ENCODE measurements at places on chromosomes 16 and 17.

GRCh38 chr17:69516911-69517310 is 102.4 kb downstream of the MAP2K6 start:
- DNase-seq = no peak

- DNase-seq = no peak
Observed at GRCh38 chr17:77973953-77974352, 15.4 kb downstream of the TNRC6C start.

- DNase-seq = no peak
Observed at GRCh38 chr16:10940501-10941079, 1.7 kb downstream of the DEXI start.

- no peak for DNase-seq
Observed at GRCh38 chr16:82995924-82996441, 369.2 kb downstream of the CDH13 start.

DNA sequence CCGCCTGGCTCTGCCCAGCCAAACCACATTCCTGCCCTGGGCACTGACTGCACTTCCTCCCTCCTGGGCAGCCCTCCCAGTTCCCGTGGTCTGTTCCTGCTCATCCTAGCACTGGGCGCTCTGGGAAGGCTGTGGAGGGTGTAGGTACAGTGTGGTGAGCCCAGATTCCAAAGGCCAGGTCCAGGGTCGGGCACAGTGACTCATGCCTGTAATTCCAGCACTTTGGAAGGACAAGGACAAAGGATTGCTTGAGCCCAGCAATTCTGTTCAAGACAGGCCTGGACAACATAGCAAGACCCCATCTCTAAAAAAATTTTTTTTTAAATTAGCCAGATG is 30.6 kb downstream of the C16orf74 start:
- DNase-seq = no peak

GRCh38 chr17:79075446-79075750 is 774 bp downstream of the ENGASE start:
- no peak for DNase-seq

DNA sequence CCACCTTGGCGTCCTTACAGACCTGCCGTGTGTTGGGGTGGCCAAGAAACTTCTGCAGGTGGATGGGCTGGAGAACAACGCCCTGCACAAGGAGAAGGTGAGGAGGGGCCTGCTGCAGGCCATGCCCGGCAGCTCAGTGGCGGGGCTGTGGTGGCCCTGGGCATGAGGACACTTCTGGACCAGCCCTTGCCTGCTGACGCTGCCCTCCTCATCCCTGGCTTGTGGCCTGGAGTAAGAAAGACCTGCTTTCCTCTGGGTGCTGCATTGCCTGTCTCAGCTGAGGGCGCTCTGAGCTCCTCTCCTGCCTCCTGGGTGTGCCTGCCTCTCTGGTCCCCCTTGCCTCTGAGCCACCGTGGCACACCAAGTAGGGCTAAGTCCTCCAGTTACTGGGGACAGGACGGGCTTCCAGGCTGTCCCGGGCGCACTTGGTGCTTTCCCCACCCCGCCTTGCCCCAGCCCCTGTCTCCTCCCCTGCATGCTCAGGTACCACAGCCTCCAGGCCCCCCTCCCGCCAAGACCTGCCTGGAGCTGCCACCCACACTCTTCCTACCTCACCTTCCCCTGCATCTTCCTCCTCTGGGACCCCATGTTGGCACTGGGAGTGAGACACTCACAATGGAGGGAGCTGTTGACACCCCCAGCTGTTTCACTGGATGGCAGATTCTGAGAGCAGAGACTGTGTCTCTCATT is 8.7 kb downstream of the ENDOV start:
- no peak for DNase-seq

- no peak for DNase-seq
Observed at GRCh38 chr17:30568117-30568430, 90.9 kb downstream of the GOSR1 start.

GRCh38 chr16:83769397-83770008 is 38.3 kb upstream of the HSBP1 start:
- no peak for DNase-seq

DNA sequence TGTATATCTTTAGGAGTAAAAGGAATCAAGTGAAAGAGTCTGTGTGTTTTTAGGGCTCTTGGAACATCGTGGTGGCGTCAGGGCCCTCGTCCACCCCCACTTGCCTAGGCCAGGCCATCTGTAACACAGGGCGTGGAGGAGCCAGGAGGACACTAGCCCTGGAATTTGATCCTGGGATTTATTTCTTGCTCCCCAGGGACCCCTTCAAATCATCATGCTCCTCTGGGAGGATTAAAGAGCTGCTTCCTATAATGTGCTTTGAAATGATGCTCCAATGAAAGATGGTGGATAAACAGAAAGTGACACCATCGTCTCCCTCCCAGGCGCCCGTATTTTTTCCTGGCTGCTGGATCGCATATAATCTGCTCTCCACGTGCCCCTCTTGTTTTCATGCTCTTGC is 113.3 kb downstream of the AATF start:
- no peak for DNase-seq

All from stimulated activated CD4-positive, alpha-beta T cell treated with anti-CD3 and anti-CD28 coated beads, Interleukin-12 subunit alpha, Interleukin-12 subunit beta, amount 100 ng/mL, for 48 hours (primary cell).